Suprapubic skin (tissue), 4 donors: ENCODE measurements at places on chromosomes 5 and 9.

DNA sequence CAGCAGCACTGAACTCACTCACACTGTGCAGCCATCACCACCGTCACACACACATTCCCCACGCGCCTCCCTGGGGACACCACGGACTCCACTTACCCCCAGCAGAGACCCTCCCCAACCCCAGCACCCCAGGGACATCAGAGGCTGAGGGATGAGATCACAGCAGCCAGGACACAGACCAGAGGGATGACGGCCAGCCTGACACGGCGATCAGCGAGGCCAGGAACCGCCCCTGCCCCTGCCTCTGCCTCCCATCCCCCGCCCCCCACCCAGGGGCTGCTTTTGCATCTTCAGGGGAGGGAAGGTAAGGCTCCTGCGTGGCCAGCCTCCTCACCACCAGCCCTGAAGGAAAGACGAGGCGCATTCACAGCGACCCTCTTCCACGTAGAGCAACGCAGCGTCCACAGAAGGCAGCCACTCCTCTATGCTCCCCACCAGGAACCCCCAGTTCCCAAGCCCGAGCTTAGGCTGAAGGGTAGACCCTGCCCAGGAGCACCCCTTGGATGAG lies 104.5 kb downstream of the VAV2 start:
- DNase-seq, result no peak

GRCh38 chr9:136100700-136101614 lies 5.9 kb upstream of the NACC2 start:
- no peak for DNase-seq

DNA sequence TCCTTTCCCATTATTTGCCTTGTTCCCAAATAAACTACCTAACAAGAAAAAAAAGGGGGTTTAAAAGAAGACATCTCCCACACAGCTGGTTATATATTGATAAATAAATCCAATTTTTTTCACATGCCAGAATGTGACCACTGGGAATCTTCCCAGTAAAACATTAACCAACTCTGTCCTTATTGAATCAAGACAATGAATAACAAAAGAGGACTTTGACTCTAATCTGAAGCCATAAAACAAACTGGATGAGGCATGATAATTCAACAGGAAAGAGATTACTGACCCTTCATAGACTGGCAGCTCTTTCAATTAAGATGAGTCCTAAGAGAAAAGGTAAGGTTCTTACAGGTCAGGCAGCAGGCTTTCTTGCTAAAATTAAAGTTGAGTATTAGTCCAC lies 165.8 kb upstream of the CDH6 start:
- no peak for DNase-seq

GRCh38 chr9:71901695-71902597 lies 9.0 kb downstream of the ABHD17B start:
- DNase-seq, result no peak

DNA sequence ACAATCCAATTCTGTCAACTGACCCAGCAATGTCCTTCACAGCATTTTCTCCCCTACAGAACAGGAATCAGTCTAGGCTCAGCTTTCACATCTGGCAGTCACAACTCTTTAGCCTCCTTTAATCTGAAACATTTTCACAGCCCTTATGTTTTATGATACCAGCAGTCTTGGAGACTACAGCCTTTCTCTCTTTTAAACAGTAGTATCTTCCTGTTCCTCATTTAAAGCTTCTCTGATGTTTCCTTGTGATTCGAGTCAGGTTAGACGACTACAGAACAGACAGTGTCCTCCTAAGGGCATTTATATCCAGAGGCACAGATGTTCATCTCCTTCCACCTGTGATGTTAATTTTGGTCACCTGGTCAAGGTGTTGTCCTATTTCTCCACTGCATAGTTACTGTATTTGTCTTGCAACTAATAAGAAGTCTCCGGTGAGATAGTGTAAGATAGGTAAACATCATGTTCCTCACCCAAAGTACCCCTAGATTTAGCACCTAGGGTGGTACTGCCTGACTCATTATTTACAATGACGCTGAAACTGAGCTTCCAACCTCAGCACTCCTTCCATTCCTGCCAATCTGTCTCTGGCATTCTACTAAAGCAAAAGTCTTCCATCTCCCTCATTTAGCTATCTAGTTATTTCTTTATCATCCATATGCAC lies 20.7 kb downstream of the TTC39B start:
- DNase-seq, result no peak

- no peak for DNase-seq
Measured at GRCh38 chr9:31839273-31839672, 545.2 kb upstream of the ACO1 start.

GRCh38 chr5:88555674-88556073 lies 287.0 kb upstream of the TMEM161B start:
- no peak for DNase-seq

GRCh38 chr9:80437825-80438224 lies 866.1 kb downstream of the TLE4 start:
- DNase-seq, result no peak

DNA sequence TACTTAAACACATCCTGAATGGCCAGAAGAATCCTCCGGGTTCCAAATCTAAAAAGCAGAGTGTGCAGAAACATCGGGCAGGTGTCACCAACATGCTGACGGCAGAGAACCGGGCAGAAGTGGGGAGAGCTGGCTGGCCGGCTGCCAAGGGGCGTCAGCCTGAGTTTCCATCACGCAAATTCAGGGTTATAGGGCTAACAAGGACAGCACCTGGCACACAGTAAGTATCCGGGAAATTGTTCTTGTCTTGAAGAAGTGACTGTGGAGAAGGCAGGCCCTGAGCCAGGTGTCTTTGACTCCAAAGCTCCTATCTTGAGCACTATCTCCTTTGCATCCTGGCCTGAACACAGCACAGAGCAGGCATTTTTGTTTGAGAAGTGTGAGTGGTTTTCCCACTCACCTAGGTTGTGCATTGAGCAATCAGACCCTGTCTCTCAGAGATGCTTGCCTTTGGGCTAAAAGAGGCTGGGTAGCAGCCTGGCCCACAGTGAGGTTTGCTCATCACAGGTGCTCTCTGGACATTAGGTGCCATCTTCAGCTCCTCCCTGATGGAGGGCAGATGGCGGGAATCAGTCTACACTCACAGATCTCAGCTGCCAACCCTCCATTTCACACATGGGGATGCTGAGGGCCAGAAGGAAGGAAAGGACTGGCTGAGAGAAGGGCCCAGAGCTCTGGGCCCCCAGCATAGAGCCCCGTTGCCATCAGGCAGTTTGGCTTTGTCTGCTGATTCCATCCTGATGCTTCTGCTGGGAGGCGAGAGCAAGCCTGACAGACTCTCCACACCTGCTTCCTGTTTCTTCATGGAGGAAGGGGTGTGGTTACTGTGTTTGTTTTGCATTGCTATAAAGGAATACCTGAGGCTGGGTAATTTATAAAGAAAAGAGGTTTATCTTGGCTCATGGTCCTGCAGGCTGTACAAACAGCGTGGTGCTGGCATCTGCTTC lies 52.8 kb downstream of the WHRN start:
- no peak for DNase-seq

GRCh38 chr5:126403876-126404275 lies 19.3 kb upstream of the GRAMD2B start:
- no peak for DNase-seq

- peak; percentile 46 for DNase-seq
Measured at GRCh38 chr9:33375238-33375840, 27.0 kb downstream of the AQP7 start.

- peak; percentile 74 for DNase-seq
Measured at GRCh38 chr5:2299388-2300220, 416.9 kb upstream of the IRX4 start.

- no peak for DNase-seq
Measured at GRCh38 chr5:177590406-177590805, 1.6 kb upstream of the TMED9 start.

- no peak for DNase-seq
Measured at GRCh38 chr5:119287547-119288111, 68.2 kb upstream of the TNFAIP8 start.

GRCh38 chr9:108634204-108634603 lies 221.6 kb downstream of the ACTL7B start:
- DNase-seq, result no peak

GRCh38 chr9:131291795-131292315 lies 2.3 kb downstream of the PLPP7 start:
- DNase-seq, result no peak

GRCh38 chr9:119509291-119509905 lies 140.2 kb upstream of the BRINP1 start:
- DNase-seq, result no peak

DNA sequence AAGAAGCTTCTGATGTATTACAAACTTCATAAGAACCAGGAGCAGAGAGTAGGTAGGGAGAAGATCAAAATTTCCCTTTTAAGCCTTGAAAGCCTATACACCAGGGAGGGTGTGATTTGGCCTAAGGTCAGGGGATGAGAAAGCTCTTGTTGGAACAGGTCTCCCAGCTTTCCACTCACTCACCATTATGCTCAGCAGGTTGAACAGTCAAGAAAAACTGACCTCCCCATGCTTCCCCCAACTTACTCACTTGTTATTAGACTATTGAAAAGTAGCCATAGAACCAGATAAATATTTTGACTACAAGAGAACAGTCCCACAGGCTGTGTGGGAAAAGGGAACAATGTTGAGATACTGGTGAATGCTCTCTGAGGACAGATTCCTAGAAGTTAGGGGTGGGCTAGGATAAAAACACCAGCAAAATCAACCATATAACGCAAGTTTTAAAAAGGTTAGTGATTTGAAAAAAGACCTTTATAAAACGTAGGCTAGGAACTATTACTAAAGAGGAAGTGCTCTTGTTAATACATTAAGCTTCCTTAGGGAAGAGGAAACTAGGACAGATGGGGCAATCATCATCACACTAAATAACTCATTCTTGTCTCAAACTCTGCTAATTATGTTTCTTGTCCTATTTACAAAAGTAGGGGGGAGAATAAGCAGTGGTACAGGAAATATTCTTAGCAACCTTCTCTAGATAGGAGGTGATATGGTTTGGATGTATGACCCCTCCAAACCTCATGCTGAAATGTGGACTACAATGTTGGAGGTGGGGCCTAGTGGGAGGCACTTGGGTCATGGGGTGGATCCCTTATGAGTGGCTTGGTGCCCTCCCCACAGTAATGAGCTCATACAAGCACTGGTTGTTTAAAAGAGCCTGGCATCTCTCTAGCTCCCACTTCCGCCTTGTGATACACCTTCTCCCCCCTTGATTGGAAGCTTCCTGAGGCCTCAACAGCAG lies 31.0 kb downstream of the PCDHGC5 start:
- no peak for DNase-seq
